ENCODE measurements at places on chromosomes 6 and 20.

DNA sequence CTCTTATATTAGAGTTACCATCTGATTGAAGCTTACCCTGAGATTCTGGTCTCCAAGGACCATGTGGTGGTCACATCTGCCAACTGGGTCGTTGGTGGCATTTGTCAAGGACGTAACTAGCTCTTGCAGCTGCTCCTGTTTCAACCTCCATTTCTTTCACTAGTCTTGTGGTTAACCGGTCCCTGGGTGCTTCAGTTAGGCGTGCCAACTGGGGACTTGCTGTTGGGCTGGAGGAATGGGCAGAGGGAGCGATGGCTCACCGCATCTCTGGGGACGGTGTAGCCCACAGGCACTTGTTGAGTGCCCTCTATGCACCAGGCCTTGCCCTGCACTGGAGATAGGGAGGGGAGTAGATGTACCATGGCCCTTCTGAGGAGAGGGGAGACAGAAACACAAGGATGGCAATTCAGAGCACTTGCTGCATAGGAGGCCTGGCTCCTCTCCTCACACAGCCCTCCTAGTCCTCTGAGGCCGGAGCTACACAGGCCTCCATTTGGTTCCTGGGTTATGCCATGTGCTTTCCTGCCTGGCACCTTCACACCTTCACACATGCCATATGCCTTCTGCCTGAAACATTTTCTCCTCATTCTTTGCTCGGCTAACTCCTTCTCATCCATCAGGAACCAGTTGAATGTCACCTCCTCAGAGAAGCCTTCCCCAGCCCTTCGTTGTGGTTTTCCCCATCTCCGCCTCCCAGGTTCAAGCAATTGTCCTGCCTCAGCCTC lies 20.0 kb upstream of the ASXL1 start:
- no peak for DNase-seq

- DNase-seq: no peak
Observed at GRCh38 chr6:36217188-36217587, 20.6 kb downstream of the BRPF3 start.

DNA sequence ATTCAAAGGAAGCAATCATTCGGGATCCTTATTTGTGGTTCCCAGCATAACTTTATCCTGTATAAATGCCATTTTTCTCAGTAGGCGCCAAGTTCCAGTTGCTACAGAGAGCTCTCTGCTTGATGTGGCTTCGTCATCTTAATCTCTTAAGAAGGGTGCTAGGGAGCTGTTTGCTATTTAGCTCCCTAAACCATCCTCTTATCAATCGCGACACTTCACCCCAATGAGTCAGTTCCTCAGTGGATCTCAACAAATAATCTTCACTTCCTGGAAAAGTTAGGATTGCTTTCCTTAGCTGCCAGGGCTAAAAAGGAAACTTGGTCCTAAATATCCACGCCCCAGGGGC lies 1.3 kb upstream of the NKAIN2 start:
- DNase-seq: no peak

DNA sequence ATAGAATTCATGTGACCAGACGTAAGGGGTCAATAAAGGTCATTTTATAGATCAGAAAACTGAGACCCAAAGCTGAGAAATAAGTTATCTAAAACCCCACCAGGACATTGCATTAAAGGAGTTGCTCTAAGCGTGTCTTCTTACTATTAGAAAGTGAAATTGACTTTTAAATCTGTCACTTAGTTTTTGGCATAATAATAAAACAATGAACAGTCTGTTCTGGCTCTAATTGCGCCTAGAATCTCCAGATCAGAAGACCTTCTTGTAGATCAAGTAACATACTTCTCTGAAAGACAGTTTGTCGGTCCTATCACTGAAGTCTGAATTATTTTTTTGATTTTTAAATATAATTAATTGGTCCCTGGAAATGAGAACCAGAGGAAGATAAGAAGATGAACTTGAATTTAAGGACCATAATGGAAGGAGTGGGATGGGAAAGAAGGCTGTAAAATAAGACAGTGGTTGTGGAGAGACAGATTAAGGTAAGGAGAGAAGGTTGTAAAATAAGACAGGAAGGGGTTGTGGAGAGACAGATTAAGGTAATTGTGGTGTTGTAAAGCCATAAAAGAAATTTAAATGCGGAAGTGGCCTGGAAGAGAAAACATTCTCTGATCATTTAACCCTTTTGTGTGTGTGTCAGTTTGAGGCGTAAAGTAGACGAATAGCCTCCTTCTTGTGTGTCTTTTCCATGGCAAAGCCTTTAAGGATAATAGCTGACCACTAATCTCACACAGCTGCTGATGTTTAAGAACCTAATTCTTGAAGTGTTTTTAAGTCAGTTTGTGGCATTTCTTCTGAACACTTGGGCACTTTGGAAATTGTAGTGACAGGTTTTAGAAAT lies 20.1 kb downstream of the TOP1 start:
- no peak for DNase-seq

- no peak for DNase-seq
Observed at GRCh38 chr20:37333848-37334318, 12.1 kb upstream of the SRC start.

DNA sequence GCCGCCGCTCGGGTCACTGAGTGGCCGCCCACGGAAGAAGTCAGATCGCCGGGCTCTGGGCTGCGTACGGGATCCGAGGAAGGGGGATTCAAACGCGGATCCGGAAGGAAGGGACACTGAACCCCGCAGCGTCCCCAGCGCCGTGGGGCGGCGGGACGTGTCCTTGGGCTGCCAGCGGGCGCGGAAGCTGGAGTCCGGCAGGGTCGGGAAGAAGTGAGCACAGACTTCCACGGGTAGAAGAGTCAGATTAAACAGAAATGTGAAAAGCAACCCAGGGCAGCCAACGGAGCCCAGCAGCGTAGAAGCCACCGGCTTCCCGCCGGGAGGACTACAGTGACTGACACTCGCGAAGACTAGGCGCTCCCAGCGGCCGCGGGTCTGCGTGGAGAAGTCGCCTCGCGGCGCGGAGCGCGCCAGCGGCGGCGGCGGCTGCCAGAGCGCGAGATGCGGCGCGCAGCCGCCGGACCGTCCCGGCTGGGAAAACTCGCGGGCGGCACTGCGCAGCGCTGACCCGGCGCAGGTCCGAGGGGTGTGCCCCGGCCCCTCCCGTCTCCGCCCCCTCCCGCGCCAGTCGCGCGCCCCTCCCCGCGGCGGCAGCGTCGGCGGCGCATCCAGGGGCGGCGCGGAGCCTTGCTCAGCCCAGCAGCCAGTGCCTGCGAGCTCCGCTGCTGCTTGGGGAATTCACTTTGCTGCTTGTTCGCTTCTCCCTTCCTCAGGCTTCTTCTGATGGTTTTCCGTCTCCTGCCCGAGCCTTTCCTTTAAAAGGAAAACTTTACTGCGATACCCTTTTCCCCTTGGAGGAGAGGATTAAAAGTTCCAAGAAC lies at the start of gene SAMD5:
Gene SAMD5, plus strand, starts transcription at position 649 of the 824 bp plus-strand sequence. CDS start 239 bp downstream, outside the sequence.
- DNase-seq: no peak

DNA sequence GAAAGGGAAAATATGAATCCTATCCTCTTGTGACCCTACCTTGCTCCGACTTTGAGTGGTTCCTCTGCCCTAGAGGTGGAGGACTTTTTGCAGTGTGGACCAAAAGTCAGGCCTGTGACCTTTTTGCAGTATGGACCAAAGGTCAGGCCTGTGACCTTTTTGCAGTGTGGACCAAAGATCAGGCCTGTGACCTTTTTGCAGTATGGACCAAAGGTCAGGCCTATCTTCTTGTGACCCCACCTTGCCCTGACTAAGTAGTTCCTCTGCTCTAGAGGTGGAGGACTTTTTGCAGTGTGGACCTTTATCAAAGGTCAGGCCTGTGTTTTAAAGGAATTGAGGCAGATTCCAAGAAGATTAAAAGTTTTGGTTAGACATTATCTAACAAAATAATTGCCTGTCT lies 10.9 kb upstream of the ERVFRD-1 start:
- no peak for DNase-seq

DNA sequence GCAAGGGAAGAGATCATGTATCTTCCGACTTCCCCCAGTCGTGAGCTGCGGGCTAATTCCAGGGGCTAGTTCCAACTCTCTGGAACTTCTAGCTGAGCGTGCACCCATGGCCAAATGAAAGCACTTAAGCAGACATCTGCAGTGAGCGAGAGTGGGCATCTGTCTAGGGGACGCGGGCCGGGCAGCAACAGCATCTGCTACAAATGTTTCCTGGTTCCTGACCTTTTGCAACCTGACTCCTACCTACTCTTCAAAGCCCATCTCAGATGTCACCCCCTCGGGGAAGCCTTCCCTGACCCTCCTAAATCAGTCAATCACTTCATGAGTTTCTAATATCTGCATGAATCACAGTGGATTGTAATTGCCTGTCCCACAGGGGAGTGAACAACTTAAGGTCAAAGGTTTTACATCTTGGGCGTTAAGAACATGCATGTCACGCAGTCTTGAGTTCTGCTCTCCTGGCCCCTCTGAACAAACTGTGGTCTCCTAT lies 141.9 kb downstream of the CEBPB start:
- no peak for DNase-seq

DNA sequence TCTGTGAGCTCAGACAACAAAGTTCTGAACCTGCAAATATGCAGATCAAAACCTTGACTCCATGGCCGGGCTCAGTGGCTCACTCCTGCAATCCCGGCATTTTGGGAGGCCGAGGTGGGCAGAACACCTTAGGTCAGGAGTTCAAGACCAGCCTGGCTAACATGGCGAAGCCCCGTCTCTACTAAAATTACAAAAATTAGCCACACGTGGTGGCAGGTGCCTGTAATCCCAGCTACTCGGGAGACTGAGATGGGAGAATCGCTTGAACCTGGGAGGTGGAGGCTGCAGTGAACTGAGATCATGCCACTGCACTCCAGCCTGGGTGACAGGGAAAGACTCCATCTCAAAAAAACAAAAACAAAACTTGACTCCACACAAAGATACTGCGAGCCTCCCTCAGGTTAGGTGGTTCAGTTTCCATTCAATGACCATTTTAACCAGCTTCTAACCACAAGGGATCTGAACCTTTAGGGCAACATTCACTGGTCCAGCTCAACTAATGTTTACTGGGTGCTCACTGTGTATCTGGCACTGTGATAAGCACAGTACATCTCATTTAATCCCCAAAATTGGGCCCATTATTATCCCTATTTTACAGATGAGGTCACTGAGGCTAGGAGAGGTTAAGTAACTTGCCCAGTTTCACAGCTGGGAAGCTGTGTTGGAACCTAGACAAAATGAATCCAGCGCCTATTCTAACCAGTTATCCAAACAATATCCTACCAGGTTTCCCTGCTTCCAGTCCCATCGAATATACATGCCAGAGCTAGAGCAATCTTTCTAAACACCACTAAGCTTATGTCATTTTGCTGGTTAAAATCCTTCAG lies 1.8 kb downstream of the SNRPB start:
- DNase-seq: no peak

- no peak for DNase-seq
Observed at GRCh38 chr6:83517500-83517899, 5.2 kb downstream of the PRSS35 start.

DNA sequence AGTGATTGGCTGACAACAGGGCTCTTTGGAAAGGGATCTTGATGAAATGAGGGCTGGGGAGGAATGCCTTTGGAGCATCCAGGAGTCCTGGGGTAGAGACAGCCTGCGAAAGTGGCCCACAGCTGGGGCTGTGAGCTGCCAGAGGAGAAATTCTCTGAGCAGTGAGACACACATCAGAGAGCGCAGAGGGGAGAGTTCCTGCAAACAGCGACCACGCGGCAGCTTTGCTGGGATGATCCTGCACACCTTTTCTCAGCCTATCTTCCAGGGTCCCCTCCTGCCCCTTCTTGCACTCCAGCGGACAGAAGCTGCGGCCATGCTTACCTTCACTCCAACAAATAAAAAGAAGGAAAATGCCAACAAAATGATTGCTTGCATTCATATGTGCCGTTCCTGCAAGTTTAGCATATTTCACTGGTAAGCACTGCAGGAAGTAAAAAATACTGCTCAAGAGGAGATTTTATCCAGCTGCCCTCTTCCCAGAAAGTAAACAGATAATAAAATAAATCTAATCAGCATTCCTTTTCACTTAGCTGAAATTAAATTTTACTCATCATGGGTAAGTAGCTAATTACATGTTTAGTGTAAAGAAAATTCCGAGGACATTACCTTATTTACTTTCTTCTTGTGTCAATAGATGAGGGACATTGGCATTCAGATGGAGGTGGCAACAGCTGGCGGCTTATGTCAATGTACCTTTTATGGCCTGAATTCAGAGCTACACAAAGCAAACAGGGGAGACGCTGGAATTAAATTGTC lies 339.9 kb upstream of the ARID1B start:
- DNase-seq: no peak

- DNase-seq: no peak
Observed at GRCh38 chr20:34998331-34998950, 42.8 kb downstream of the MYH7B start.

GRCh38 chr20:50048420-50049166 lies 64.4 kb downstream of the UBE2V1 start:
- peak; percentile 22 for DNase-seq

GRCh38 chr20:46246559-46246958 lies 61.7 kb downstream of the CDH22 start:
- DNase-seq: no peak

DNA sequence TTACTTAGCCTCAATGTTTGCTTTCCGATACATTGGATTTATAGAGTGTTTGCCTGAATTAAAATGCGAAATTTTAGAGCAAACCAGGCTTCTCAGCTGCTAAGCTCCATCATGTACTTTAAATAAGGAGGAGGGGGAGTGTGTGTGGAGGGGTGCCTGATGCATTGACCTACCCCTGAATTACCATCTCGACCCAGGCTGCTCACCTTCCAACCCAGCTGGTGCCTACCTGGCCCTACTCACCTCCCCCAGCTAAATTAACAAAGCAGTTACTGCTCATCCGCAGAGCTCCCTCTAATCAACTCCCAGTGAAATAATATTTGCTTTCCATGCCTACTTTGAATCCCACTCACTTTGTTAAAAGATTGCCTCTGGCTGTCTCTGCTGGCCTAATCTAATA lies 544.5 kb downstream of the MAFB start:
- DNase-seq: no peak

DNA sequence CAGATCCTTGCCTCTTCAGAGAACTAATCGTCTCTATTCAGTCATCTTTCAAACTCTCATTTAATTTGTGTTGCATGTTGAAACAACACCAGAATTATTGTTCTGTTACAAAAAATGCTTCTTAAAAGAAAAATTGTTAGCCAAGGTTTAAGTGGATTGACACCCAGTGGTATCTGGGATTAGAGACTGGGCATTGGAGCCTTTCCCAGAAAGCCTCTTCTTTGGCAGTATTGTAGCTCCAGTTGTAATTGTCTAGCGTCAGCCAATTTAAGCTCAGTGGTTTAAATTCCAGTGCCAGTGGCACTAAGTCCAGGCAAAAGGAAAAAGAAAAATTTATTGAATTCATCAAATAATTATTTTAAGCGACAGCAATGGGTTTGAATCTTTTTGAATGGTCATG lies 801 bp downstream of the CCDC28A start:
- no peak for DNase-seq

All from NK-92 treated with Interleukin-12 subunit alpha and Interleukin-12 subunit beta, amount 100 ng/mL, for 24 hours (cell line).